T-helper 2 cell treated with Interferon-gamma antibody and Interleukin-4, amounts not matched to agents 100 ng/mL and 5 ng/mL, for 36 hours (primary cell): ENCODE measurements at places on chromosomes 7 and 10. TPM values are rescaled to one million over a fixed set of nuclear protein-coding genes. Genes with fewer than 3 reads are reported as not detected.

STOX1 gene
- total RNA-seq = 0.70 and 0.73 TPM in 2 replicates

DYNC1I1 gene
- total RNA-seq = not detected in 2 replicates

GLI3 gene
- total RNA-seq = not detected in 2 replicates

ADAP1 gene
- 23.7 and 25.0 TPM in 2 replicates for total RNA-seq

LIPN gene
- total RNA-seq = not detected in 2 replicates

ARMC10 gene
- 33.8 and 37.9 TPM in 2 replicates for total RNA-seq

ITIH2 gene
- not detected in 2 replicates for total RNA-seq

SKIDA1 gene
- total RNA-seq = 0.16 and 0.25 TPM in 2 replicates

SYCE1 gene
- 0.41 and 0.61 TPM in 2 replicates for total RNA-seq

TAS2R41 gene
- not detected in 2 replicates for total RNA-seq

GPR141 gene
- not detected in 2 replicates for total RNA-seq

IDI2 gene
- not detected in 2 replicates for total RNA-seq

SVOPL gene
- 1.0 and 1.2 TPM in 2 replicates for total RNA-seq

ADCY1 gene
- total RNA-seq = 3.1 and 3.5 TPM in 2 replicates

TMEM106B gene
- total RNA-seq = 31.2 and 32.7 TPM in 2 replicates

CTAGE8 gene
- 0.98 and 1.7 TPM in 2 replicates for total RNA-seq
